Activated CD4-positive, alpha-beta T cell treated with anti-CD3 and anti-CD28 coated beads, Interleukin-2, amount 10 ng/mL, durations not matched to agents 24 days and 14 days (primary cell): ENCODE measurements at places on chromosomes 16 and 17. TPM values are rescaled to one million over a fixed set of nuclear protein-coding genes. Genes with fewer than 3 reads are reported as not detected.

The MILR1 gene
- 0.28 TPM in 1 of 2 replicates, not detected in the other for total RNA-seq

DNA sequence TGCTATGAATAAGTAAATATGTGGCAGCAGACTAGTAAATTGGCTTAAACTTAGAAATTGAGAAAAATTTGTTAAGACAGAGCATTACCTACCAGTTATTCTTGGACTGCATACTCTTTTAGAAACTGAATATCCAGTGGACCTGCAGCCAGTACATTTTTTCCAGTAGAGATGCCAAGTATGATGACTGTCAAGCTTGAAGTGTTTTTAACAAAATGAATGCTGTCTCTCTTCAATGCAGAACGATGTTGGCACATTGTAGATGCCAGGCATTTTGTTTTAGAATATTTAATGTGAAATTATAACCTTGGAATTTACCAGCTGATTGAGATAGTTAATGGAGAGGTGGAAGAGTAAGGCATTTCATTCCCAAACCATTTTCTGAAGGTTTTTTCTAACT is 52.5 kb downstream of the NFAT5 start:
- DNase-seq = no peak

DNA sequence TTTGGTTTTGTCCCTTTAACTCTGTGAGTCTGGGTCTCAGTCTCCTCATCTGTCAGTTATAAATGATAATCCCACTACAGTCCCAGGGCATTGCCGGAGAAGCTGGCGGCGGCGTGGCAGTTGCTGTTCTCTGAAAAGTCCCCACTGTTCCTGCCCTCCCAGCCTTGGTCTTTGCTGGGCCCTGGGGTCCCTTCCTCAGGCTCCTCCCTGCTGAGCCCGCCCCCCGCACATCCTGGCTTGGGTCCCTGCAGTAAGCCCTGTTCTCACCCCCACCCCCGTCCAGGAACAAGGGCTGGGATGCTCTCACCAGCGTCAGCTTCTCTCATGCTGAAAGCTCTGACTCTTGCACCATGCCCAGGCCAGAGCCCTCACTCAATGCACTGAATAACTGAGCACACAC is 35.3 kb upstream of the PEMT start:
- DNase-seq = no peak

DNA sequence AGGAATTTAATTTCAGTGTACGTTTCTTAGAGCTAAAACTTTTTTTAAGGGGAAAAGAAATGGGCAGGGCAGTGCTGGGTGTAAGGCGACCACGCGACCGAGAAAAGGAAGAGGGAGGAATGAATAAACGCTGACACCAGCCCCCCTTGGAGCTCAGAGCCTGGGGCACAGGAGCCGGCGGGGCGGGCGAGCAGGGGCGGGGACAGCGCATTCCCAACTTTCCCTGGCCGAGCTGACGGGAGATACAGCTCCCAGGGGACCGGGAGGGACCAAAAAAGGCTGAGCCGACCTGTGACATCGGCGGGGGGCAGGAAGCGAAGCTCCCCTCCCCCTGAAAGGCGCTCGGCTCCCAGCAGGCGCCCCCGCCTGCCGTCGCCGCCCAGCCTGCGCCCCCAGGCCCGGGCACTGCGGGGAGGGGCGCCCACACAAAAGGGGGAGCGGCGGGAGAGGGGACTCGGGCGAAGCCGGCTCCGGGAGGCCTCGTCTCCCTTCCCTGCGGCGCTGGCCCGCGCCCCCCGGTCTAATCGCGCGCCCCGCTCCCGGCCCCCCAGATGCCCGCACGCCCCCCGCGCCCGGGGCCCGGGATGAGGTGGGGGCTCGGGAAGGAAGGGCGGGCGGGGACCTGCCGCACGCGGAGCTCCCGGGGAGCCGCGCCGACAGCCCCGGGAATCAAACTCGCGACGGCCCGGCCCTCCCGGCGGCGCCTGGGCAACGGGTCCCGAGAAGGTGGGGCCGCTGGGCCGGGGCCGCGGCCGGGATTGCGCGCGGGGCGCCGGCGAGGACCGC is 622 bp downstream of the CUEDC1 start:
- no peak for DNase-seq

GRCh38 chr17:39447561-39447960 is 3.5 kb downstream of the MED1 start:
- DNase-seq = no peak

- DNase-seq = no peak
These were observed 28.7 kb upstream of the ABCA6 start for GRCh38 chr17:69170377-69170776.

DNA sequence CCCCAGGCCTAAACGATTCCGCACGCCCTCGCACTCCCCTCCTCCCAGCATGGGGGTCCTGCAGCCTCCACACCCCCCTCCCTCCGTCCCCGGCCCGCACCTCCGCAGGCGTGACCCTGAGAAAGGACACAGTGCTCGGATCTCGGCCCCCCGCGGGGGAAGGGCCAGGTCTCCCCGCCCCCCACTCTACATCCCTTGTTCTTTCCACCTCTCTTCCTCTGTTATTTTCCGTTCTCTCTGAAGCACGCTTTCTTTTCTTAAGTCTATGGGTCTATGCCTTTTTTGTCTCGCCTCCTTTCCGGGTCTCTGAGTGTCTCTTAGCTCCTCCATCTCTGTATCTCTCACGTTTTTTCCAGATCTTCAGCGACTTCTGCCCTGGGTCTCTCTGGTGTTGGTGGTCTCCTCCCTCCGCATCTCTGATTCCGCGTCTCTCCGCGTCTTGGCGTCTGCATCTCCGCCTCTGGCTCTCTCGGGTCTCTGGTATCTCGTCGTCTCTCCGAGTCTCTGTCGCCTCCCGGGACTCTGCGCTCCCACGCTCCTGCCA is 2.1 kb upstream of the HES7 start:
- DNase-seq = peak; percentile 78

DNA sequence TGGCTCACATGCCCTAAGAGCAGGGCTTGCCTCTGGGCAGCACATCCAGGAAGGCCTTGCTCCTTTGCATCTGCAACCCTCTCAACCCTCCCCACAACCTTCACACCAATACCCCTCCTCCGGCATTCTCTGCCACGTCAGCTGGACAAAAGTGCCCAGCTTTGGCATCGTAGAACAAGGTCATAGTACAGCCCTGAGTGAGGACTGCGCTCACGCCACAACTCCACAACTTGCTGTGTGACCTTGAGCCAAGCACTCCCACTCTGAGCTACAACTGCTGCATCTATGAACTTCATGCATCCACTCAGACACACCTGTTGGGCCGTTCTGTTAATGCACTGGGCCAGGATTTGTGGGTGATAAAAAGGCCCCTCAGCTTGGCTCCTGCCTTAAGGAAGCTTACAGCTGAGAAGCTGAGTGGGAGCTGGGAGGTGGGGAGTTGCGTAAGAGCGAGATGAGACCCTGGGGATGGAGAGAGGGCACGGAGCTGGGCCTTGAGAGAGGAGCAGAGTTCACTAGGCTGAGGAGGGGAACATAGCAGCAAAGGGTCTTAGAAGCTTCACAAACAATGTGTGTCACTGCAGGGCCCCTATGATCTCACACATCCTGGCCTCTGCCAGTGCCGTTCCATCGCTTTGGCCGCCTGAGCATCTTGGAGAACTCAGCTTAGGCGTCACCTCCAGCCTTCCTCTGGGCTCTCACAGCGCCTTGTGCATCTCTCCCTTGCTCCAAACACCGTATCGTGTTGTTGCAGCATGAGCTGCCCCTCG is 8.6 kb upstream of the MRC2 start:
- DNase-seq = no peak

The RGS11 gene
- 0.14 TPM in 1 of 2 replicates, not detected in the other for total RNA-seq

The BCL7C gene
- total RNA-seq = 23.9 and 24.5 TPM in 2 replicates

GRCh38 chr17:57557834-57558681 is 187.0 kb downstream of the CCDC182 start:
- no peak for DNase-seq

DNA sequence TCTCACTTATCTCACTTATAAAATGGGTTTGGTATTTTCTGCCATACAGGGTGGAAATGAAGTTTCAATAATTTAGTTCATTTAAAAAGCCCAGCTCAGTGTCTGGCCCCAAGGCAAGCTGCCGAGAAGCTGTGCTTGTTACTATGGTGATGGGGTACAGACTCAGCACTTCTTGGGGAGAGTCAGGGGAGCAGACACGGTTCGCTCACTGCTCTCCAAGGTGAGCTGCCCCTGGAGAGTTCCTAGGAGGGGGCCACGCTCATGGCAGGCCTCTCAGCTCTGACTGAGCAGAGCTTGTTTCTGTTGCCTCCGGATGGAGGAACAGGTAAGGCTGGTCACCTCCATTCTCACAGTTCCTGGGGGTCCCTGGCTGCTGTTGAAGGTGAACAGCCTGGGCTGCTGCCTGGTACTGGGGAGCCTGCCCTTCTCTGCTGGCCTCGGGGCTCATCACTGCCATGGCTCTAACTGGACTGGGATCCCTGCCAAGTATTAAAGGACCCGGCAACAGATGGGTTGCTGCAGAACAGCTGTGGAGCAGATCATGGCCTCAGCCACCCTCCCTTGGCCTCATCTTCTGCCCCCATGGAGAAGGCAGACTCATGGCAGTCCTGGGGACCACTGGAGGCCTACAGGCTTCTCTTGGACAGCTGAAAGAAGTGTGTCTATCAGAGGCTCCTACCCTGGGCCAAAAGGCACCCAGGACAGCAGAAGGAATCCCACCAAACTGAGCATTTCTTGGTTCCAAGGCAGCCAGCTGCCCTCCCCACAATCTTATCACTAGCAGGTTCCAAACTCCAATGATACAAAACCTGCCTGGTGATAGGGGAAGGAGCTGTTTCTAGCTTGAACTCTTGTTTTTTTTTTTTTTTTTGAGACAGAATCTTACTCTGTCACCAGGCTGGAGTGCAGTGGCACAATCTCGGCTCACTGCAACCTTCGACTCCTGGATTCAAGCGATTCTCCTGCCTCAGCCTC is 25.9 kb upstream of the SPATA32 start:
- DNase-seq = no peak

DNA sequence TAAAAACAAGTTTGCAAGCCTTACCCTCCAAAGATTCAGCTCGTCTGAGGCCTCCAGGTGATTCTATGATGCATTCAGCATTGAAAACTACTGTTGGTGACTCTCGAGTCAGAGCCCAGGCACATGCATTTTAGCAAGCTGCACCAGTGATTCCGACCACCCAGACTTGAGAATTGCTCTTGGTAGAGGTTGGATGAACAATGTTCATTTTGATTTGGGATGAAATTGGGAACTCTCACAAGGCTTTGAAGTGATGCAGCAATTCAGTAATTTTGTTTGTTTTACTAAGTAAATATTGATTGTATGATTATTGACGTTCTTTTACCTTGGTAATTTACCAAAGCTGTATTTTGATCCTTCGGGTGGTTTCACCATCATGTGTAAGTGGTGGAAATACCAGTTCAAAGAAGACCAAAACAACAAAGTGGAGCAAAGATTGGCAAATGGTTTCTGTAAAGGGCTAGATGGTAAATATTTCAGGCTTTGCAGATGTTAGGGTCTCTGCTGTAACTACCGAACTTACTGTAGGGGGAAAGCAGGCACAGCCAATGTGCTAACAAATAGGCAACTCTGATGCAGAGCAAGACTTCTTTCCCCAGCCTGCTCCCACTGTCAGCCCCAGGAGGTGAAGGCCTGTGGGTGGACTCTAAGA is 11.8 kb downstream of the ALDH3A2 start:
- DNase-seq = no peak
